ENCODE measurements at places on chromosomes 5 and 9.

DNA sequence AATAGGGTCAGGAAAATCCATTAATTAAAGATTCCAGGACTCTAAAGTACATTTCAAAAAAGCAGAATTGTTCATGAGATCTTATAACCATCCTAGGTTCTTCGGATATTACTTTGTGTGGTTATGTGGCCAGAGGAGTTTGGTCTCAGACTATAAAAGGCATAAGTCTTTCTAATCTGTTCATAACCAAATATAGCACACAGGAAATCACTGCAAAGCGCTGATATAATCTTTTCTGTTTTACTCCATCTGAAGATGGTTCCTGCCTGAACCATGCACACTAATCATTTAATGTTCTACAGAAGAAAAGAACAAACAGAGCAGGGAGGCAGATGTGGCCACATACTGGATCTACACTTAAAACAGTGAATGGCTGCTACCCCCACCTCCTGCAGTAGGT, 182.8 kb downstream of the SEMA5A start:
- no peak for DNase-seq

DNA sequence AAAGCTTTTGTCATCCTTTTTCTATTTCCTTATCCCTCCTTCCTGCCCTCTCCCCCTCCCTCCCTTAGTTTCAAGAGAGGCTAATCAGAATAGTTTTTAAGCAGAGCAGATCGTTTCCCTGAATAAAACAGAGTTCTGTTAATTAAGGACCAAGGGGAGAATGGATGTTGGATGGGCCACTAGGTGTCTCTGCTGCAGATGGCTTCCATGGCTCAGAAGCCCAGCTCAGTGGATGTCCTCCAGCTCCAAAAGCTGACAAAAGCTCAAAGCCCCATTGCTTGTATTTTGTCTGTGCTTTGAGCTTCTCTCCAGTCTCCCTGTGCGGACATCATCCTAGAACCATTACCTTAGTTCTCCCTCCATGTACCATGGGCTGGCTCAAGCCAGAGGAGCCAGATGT, 21.0 kb upstream of the NPR3 start:
- DNase-seq: peak; percentile 11

DNA sequence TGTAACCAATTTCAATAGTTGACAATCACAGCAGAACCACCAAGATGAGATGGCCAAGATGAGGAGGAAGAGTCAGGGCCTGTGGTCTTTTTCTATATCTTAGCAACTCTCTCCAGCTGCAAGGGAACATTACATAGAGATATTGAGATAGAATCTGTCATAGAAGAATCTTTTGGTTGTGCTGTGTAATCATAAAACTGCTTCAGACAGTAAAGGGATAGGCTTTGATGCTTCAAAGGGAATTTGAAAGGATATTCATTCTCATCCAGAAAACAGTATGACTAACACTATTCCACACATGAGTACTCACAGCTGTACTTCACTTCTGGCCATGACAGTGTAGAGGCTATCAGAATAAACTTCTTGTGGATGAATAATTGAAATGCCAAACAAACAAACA, 145.9 kb downstream of the YIPF5 start:
- no peak for DNase-seq

GRCh38 chr5:154945695-154946301, 4.9 kb downstream of the MRPL22 start:
- DNase-seq: peak; percentile 37

DNA sequence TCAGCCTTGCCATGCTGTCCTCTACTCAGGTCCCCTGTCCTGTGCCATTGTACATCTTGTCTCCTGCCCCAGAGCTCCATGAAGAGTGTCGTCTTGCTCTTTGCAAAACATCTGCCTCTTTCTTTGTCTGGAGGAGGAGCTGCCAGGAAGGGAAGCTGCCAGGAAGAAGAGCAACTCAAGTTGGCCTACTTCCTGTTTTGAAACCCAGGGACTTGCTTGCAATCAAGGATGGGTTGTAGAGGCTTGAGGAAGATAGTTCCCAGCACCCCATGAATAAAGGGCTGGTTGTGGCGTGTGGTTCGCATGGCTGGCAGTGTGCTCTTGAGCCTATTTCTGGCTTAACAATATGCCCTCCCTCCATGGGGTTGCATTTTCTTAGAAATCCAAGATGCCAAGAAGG, 53.0 kb upstream of the CPEB4 start:
- DNase-seq: no peak
